ENCODE measurements at places on chromosomes 7 and 10.

DNA sequence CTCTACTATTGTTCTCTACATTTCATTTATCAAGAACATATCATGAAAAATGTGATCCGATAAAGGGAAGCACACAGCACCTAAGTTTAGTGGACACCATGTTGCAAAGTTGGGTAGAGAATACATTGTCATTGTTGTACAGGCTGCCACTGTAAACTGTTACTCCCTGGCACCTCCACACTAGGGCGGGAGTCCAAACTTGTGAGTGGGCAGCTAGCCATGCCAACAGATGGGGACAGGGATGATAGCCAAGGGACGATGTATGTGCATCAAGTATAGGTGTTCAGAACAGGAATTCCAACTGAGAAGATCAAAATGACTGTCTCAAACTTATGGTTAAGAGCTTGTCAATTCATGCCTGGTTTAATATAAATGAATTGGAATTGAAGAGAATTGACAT is 31.1 kb upstream of the COMMD3 start:
- DNase-seq: no peak

DNA sequence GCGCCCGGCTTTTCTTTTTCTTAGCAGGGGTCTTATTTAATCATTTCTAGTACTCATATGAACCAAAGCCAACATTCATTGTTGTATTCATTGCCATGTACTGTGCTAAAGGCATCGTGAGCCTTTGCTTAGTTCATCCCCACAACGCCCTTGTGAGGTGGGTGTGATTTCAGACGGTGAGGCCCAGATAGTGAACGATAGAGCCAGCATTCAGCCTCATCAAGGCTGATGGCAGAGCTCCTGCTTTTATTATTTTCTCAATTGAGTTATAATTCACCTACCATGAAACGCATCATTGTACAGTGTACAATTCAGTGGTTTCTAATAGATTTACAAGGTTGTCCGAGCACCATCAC is 50.1 kb downstream of the HK1 start:
- DNase-seq: no peak

DNA sequence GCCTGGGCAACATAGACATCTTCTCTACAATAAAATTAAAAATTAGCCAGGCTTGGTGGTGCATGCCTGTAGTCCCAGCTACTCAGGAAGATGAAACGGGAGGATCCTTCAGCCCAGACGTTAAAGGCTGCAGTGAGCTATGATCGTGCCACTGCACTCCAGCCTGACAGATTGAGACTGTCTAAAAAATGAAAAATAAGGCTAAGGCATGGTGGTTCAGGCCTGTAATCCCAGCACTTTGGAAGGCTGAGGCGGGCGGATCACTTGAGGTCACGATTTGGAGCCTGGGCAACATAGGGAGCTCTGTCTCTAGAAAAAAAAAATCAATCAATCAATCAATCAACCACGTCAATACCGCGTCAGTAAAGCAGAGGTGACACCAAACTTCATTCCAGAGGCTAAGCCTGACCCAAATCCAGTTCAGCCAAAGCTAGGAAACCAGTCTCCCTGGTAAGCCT is 31.1 kb downstream of the MRPS24 start:
- no peak for DNase-seq

- DNase-seq: no peak
These were observed 123.3 kb upstream of the GHITM start for GRCh38 chr10:84015877-84016595.

DNA sequence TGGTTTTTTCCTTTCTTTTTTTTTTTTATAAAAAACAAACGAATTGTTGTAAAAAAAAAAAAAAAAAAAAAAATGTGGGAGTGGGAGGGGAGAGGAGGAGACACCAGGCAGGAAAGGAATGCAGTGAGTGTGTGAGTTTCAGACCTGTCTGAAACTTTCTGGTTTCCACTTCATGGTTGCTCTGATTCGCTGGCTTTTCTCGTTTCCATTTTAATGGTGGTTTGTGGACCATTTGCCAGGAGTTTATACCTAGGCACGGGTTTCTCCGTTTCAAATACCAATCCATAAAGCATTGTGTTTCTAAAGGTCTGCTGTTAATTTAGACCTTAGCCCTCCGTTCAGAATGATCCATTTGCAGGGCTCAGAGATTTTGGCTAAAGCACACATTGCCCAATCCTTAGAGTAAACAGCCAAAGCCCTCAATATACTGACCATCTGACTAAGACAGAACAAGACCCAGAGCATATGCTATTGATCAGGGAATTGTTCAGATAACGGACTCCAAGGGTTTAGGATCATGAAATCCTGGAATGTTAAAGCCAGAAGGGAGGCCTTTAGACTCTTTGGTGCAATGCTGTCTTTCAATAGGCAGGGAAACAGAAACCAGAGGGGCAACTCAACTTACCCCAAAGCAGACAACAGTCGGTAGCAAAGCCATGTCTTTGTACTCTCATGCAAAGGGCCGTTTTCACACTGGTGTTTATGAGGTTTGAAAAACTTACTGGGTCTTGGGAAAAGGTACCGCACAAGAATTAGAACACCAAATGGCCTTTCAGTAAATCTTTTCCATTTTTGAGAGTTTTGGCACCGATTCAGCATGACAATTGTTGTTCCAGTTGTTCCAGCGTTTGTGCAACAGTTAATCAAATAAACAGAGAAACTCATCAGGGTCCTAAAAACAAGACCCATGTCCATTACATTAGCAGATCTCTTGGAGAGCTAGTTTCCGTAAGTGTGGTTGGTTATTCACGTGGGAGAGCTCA is 94.3 kb upstream of the AGBL3 start:
- DNase-seq: no peak

DNA sequence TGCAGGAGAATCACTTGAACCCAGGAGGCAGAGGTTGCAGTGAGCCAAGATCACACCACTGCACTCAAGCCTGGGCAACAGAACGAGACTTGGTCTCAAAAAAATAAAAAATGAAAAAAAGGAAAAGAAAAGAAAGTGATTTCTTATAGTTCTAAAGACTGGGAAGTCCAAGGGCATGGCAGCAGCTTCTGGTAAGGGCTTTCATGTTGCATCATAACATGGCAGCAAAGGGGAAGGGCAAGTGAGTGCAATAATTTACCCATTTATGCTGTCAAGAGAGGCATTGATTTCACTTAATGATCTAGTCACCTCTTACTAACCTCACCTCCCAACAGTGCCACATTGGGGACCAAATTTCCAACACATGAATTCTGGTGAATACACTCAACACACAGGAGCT is 8.8 kb upstream of the KLRG2 start:
- no peak for DNase-seq

DNA sequence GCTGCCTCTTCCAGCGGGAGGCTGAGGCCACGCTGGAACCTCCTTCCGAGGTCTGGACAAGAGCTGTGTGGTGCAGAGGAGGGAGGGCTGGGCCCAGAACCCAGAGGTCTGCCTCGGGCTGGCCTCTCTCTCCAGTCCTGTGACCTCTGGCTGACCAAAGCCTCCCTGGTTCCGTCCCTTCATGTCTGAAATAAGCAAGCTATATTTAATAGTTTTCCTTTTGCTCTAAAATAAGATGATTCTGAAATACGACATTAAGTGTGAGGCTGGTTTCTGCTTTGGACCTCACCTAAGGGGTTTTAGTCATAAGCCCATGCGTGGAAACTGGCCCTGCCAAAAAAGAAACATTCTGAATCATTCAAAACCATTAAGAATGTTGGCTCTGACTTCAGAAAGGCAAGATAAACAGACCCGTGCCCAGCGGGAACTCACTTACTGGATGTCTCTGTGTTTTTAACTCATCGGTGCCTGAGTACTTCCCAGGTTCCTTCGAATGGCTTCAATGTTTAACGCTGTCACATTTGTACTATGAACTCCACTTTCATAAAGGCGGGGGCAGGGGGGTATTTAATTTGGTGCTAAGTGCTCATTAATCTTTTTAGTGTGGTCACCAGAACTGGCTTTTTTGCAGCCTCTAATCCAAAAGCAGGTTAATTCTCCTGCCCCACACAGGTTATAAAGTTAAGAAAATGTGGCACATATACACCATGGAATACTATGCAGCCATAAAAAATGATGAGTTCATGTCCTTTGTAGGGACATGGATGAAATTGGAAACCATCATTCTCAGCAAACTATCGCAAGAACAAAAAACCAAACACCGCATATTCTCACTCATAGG is 157.5 kb upstream of the KLF14 start:
- no peak for DNase-seq

GRCh38 chr7:2110610-2111396 is 121.9 kb downstream of the MAD1L1 start:
- no peak for DNase-seq

- DNase-seq: no peak
These were observed 24.6 kb upstream of the AKR1B10 start for GRCh38 chr7:134502463-134503371.

- DNase-seq: peak; percentile 79
These were observed 494.3 kb downstream of the AUTS2 start for GRCh38 chr7:70092314-70093204.

- DNase-seq: no peak
These were observed at the start of gene CYP3A4 for GRCh38 chr7:99784007-99784406. TSS of gene CYP3A4 (minus strand) at chr7:99784184. CDS start at chr7:99784081, 103 bp downstream.

DNA sequence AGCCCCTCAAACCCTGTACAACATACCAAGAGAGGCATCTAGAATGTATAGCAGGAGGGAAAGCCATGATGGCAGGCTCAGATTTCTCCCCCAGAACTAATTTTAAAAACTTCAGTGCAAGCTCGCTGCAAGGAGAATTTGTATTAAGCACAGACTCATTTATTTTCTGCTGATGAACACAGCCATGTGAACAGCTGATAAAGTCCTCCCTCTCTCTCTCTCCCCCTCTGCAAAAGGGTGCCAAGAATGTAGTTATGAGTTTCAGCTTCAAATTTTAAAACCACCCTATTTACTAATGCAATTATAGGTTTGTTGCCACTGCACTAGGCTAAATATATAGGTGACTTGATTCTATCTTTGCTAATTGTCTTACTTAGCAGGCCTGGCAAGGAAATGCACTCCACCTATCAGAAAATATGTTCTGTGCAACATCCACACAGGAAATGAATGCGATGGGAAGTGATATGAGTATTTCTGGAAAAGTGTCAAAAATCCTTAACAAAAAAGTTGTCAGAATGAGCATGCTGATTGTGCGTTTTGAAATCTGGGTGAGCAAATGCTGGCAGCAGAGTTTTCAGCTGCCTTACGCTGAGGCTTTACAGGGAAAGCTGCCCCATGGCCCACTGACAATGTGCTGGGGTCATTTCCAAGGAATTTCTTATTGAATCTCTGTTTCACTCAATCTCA is 43.4 kb upstream of the GHITM start:
- no peak for DNase-seq

DNA sequence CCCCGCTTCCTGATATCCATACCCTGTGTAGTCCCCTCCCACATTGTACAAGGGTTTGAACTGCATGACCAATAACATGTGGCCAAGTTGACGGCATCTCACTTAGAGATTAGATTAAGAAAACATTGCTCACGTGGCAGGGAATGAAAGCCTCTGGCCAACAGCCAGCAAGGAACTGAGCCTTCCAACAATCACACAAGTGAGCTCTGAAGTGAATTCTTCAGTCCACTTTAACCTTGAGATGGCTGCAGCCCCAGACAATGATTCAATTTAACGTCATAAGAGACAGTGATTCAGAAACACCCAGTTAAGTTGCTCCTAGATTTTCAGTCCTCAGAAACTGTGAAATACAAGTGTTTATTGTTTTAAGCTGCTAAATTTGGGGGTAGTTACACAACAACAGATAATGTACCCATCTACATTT is 165.9 kb upstream of the PLXNA4 start:
- no peak for DNase-seq

DNA sequence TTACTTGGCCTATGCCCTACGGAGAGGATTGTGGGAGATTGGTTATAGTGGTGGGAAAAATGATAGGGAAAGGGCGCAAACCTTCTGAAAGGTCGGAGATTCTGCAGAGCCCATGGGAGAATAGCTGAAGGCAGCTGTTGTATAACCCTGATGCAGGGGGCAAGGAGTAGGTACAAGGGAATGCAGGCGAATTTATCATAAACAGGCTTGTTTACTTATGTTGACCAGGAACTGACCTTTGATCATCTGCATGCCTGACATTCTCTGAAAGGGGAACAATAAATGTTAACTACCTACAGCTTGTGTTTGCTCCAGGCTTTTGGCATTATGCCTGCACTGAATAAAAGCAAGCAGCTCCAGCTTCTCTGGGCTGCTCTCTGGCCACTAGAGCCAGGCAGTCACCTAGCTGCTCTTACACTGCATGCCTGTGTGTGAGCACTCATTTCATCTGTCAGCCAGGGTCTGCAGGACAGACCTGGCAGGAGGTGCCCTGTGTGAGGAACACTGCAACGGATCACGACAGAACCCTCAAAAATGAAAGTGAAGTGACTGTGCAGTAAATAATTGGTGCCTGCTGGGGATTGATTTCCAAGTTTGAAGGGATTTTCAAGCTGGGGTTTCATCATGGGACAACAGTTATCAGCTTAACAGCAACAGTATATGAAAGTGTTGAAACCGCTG is 31.1 kb upstream of the ABCA13 start:
- no peak for DNase-seq

DNA sequence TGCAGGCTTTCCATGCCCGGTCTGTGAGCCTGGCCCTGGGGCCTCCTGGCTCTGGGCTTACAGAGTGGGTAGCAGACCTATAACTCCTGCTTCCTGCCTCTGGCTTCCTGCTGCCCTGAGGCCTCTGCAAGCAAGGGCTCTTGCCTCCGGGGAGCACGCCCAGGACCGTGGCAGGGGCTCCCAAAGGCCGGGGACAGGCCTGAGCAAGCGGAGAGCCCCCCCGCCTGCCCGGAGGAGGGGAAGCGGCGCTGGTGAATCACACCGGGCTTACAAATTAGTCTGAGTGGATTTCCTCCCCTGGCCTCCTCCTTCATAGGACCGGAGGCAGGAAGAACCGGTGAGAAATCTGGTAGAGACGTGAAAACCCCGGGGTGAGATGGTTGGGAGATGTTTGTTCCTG is 1.5 kb upstream of the MYL10 start:
- DNase-seq: no peak

- no peak for DNase-seq
These were observed 137.2 kb upstream of the GPR22 start for GRCh38 chr7:107332488-107333269.

DNA sequence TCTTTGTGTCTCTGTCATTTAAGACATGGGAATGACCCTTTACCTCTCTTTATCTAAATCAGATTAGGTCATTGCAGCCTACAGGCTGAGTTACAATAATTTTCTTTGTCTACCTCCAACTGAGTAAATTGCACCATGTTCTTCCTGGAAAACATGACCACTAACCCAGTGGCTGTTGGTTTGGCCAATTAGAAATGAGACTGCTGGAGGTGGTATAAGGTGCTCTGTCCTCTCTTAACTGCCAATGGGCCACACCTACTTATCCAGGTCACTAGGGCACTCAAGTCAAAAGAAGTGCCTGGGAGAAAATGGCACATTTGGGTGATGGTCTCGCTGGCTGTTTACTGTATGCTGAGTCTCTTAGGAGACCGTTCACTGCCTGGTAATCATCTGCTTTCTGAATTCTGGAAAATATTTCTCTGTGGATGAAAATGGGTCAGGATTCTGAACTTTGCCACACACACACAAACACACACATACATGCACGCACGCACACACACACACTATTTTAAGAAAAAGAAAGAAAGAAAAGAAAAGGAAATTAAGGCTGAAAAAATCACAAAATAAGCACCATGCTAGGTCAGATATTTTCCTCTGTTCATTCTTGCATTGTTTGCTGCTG is 16.4 kb downstream of the STAMBPL1 start:
- no peak for DNase-seq
